ENCODE measurements at places on chromosomes 1 and 21.
A peak's percentile ranks its signal among the peaks of the same experiment; 100 is the strongest.

DNA sequence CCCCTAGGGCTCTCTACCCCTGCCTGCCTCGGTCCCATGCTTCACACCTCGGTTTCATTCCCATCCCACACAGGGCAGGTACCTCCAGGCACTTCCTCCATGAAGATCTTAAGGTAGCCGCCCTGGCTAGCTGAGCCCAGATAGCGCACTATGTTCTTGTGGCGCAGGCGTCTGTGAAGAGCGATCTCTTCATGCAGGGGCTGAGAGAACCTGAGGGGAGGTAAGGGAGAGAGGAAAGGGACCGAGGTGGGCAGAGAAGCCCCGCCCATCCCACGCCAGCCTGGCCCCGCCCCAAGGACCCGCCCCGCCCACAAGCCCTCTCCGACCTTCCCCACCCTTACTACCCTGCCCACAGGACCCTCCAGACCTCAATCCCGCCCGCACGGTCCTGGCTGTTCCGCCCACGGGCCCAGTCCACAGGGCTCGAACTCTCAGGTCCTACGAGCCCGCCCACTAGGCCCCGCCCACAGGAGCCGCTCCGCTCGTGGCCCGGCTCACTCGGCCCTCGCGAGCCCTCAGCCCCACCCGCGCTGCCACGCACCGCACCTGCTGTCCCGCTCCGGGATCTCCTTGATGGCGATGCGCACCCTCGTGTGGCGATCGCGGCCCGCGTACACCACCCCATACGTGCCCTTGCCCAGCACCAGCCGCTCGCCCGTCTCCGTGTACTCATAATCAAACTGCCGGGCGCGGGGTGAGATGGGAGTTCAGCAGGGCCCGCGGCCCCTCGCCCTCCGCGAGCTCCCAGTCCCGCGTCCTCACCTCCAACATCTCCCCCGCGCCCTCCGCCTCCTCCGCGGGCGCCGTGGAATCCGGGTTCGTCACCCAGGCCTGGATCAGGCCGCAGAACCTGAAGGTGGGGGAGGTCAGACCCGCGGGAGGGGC is 6.4 kb downstream of the MAP3K6 start:
- DNase-seq, result no peak

DNA sequence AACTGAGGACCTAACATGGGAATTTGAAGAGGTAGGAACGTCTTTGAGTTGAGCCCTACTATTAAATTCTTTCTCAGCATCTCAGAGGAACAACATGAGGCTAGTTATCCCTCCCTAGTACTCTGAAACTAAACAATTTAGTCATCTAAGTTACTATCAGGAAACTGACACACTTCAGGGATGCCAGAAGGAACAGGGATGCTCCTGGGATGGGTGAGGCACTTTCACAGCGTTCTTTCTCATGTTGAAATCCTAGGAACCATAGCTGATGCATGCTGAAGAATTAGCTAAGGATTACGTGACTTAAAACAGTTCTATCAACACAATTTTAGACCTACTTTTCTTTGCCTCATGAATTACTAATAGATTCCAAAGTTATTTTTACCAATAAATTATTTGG is 1.8 kb upstream of the SPRR2G start:
- no peak for DNase-seq

GRCh38 chr1:33805988-33806387 is 57.9 kb upstream of the HMGB4 start:
- no peak for DNase-seq

DNA sequence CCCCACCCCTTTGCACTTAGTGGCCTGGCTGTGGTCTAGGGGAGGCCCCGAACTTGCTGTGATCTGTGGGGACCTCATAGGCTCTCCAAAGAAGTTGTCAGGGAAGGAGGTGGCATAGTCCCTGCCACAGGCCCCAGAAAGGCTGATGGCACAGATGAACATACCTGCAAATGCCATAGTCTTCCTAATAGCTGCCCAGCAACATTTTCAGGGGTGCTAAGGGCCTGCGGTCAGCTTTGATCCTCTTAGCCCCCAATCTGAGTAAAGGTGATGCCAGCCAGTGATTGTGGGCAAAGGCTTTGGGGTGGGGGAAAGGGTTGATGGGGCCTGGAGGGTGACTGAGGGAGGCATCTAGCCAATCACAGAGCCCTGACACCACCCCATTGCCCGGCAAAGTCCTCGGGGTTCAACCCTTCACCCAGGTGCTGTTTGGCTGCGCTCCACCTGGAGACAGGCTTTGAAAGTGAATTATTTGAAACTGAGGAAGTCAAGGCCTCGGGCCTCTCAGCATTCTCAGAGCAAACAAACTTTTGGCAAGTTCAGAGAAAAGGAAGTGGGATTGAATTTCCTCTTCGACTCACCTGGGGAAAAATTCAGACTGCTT is 35.8 kb downstream of the PAX7 start:
- no peak for DNase-seq

- DNase-seq, result peak; percentile 83
Observed at GRCh38 chr1:223726380-223727001, 14.2 kb downstream of the CAPN2 start.

DNA sequence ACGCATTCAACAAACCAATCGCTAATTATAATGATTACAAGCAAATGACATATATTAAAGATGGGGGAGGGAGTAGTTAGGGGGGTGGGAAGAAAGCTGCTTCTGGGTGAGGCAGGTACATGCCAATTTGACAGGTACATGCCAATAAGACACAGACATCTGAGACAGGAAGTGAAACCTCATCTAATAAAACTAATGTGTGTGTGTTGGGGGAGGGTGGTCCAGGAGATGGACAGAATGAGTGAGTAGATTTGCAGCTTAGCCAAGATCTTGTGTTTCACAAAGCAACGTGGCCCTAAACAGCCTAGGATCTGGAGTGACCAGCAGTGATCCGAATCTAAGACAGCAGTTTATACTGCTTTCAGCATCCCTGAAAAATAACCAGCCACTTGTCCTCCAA is 10.8 kb downstream of the CFAP45 start:
- no peak for DNase-seq

DNA sequence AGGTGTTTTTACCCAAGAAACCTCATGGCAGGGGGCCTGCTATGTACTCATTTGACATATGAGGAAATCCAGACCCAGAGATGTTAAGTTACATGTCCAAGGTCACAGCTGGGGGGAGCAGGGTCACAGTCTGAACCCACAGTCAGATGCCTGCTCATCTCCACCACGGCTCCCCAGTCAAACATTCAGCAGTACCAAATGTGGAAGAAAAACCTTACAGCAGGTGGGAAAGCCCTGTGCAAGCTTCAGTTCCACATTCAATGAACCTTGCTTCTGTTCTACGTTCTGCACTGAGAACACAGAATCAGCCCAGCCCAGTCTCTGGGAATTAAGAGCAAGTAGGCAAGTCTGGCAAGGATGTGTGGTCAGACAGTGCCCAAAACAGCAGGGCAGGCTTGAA is 35.2 kb downstream of the LRP8 start:
- no peak for DNase-seq

- DNase-seq, result peak; percentile 27
Observed at GRCh38 chr21:35222541-35222941, 173.4 kb upstream of the RUNX1 start.

- DNase-seq, result no peak
Observed at GRCh38 chr1:171267391-171267790, 19.1 kb downstream of the FMO1 start.

GRCh38 chr1:37596182-37596667 is 488 bp upstream of the GNL2 start:
- no peak for DNase-seq

DNA sequence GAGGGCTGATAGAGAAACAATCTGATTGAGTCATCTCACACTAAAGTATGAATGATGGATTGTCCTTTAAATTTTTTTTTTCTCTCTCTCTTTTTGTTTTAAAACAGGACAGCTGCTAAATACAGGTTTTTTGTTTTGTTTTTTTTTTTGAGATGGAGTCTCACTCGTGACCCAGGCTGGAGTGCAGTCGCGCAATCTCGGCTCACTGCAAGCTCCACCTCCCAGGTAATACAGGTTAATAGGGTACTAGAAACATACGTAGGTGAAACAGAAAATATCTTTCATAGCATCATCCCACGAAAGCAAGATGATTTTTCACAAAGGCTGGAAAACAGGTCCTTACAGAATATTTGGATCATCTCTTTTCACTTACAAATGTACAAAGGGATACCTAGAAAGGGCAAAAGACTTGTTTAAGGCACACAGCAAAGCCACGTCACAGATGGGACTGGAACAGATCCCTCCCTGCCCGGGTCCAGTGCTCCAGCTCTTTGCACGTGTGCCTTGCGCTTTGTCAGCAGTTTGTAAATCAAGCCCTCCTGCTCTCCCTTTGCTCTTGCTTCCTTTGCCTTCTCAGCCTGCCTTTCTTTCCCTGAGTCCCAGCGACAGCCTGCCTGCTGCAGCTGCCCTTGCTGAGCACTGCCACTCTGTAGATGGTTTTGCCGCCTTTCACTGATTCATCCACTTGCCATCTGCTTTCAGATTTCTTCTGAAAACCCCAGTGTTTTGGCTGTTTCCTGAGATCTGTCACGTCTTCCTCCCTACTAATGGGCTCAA is 171.3 kb upstream of the BEND5 start:
- DNase-seq, result no peak

DNA sequence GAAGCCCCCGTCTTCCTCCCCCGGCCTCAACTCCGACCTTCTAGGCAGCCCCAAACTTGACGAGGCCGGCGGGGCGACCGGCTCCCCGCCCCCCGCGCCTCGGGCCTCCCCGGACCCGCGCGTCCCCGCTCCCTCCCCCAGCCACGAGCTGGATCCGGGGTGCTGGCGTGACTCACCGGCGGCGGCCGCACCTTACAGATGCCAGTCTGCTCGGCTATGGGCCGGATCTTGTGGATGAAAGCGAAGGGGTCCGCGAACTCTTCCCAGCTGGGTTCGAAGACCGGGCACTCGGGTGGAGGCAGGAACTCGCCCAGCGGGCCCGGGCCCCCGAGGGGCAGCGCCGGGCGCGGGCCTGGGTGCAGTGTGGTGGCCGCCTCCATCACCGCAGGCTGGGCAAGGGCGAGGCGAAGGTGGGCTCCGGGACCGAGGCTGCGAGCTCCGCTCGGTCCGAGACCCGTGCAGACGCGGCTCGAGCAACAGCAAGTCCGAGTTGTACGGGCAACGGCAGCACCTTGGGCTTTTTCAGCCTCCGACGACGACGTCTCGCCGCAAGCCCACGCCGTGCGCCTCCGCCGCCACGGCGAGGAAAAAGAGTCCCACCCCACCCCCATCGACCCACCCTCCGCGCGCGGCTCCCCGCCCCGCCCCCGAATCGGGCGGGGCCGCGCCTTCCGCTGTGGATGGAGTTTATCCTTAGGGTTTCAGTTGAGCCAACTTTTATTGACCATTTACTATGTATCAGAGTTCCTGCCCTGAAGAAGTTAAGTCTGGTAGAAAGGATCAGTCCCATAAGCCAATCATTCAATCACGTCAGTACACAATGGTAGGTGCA is at the start of gene KDM5B:
Gene KDM5B, minus strand, starts transcription at position 496 of the 832 bp plus-strand sequence. Its CDS starts 116 bp downstream, at position 380.
- peak; percentile 54 for DNase-seq

- DNase-seq, result no peak
Observed at GRCh38 chr1:7386226-7387052, 384.7 kb upstream of the VAMP3 start.

DNA sequence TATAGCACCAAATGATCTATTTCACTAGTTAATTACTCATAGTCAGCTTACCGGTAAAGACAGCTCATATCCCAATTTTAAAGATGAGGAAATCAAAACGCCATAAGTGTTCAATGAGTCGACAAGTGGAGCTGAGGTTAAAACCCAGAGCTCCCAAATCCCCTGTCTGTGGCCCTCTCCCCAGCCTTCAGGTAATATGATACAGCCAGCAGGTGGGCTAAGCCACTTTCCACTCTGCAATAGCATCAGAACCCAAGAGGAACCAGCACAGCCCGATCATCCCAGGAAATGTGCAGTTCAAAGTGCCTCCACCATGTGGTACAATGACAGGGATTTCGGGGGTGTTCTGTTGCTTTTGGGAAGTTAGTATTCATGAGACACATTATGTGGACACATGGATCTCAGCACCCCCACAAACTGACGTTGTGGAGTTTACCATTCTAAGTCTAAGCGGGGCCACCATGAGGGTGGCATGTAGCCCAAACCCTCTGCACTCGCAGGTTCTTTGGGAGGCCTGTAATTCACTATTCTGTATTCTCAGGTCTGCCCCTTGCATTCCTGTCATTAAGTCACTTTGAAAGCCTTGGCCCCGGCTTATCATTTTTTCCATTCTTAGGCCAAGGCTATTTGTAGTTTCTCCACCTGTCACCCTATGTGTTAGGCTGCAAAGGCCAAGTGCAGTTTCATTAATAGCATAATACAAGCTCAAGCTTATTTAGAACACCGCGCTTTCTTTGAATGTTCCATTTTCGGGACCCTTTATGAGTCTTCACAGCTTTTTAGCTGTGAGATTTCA is 26.3 kb upstream of the ACTN2 start:
- no peak for DNase-seq

- DNase-seq, result no peak
Observed at GRCh38 chr1:36067871-36068270, 16.0 kb upstream of the TEKT2 start.

DNA sequence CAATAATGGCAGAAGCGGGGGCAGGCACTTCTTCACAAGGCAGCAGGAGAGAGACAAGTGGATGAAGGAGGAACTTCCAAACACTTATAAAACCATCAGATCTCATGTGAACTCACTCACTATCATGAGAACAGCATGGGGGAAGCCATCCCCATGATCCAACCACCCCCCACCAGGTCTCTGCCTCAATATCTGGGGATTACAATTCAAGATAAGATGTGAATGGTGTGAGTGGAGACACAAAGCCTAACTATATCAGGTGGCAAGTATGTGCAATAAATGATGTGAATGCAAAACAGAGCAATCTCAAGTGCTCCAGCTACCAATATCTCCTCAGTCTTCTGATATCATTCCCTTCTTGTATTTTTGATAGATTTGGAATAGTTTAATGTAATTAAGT is 12.4 kb downstream of the CFHR2 start:
- DNase-seq, result no peak

DNA sequence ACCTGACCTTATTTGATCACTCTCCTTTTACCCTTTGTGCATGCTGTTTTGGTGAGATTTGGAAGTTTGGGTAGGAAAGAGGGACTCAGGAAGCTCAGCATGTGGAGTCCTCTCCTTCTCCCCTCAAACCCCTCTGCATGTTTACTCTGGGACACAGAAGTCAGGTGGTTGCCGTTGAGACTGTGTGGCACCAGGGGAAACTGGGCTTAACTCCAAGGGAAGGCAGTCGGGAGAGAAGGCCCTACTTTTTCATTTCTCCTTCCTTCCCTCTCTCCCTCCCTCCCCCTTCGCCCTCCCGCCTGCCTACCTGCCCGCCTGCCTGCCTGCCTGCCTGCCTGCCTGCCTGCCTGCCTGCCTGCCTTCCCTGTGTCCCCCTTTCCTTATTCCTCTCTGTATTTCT is 34.8 kb upstream of the TTC22 start:
- no peak for DNase-seq

- no peak for DNase-seq
Observed at GRCh38 chr1:10515301-10515975, 40.7 kb downstream of the PEX14 start.

DNA sequence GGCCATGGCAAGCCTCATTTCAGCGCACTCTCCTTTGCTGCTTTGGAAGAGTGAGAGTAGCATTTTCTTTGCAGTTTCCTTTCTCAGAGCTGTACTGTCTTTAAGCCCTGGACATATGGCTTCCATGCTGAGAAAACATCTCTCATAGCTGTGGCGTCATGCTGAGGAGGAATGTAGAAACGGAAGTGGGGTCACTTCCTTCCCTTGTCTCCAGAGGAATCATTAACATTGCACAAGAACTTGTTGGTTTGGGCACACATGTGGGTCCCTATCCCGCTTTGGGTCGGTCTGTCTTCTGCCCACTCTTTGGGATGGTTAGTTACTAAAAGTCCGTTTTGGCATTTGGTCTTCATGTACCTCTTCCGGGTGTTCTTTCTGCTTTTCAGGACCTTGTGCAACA is 5.6 kb downstream of the MFN2 start:
- no peak for DNase-seq

Measured in stimulated activated CD8-positive, alpha-beta memory T cell treated with anti-CD3 and anti-CD28 coated beads, Interleukin-15, amount 100 ng/mL, for 48 hours (primary cell).